Osteoblast (primary cell): ENCODE measurements at places on chromosomes 11 and 22. TPM values are rescaled to one million over a fixed set of nuclear protein-coding genes. Genes with fewer than 3 reads are reported as not detected.

DNA sequence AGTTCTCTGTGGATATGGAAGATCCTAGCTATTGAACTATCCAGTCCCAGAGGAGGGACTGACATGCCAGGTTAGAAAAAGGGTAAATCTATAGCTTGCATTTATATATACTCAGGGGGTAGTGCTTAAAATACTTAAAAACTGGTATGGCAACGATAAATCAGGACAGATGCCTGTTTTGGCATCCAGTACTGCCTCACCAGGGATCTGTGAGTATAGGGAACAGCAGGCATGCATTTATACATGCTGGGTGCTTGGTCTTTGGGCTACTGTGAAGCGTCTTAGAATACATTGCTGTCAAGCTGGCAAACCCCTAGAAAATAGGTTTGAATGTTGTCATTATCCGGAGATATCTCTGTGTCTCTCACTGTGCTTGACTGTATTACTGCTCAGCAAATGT is 94.2 kb upstream of the DRD2 start:
- no peak overlapping the region for H3K4me3 ChIP-seq
- no peaks in the 10 kb centered on the region for H3K4me1 ChIP-seq
- H3K27ac ChIP-seq: no peak overlapping the region
- DNase-seq: no peak
- peaks cover 35% of the 10 kb centered on the region for H3K27me3 ChIP-seq

- peaks cover 16% of the 10 kb centered on the region for H3K36me3 ChIP-seq
- DNase-seq: peak; percentile 85
- no peaks in the 10 kb centered on the region for H3K27me3 ChIP-seq
- no peaks in the 10 kb centered on the region for H3K4me1 ChIP-seq
- H3K27ac ChIP-seq: no peak overlapping the region
These were observed 14.2 kb downstream of the MOB2 start for GRCh38 chr11:1472180-1473005.

The C11orf86 gene
- not detected in 2 replicates for total RNA-seq

DNA sequence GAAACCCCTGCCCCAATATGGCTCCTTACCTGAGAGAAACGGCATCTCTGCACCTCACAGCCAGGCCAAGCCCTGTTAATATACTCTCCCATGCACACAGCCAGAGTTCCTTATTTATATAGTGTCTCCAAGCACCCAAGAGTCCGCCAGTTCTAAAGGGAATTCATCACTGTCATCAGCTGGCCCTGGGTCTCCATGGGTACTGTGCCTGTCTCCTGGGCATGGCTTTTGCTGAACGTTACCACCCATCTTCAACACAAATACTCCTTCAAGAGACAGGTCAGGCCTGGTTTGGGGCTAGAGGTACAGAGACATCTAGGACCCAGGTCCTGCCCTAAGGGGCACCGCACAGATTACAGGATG is 1.6 kb upstream of the ATG16L2 start:
- peaks cover 17% of the 10 kb centered on the region for H3K36me3 ChIP-seq
- H3K4me3 ChIP-seq: peak overlapping the region; percentile 79
- no peaks in the 10 kb centered on the region for H3K27me3 ChIP-seq
- H3K4me1 ChIP-seq: peaks cover 41% of the 10 kb centered on the region
- DNase-seq: peak; percentile 52

DNA sequence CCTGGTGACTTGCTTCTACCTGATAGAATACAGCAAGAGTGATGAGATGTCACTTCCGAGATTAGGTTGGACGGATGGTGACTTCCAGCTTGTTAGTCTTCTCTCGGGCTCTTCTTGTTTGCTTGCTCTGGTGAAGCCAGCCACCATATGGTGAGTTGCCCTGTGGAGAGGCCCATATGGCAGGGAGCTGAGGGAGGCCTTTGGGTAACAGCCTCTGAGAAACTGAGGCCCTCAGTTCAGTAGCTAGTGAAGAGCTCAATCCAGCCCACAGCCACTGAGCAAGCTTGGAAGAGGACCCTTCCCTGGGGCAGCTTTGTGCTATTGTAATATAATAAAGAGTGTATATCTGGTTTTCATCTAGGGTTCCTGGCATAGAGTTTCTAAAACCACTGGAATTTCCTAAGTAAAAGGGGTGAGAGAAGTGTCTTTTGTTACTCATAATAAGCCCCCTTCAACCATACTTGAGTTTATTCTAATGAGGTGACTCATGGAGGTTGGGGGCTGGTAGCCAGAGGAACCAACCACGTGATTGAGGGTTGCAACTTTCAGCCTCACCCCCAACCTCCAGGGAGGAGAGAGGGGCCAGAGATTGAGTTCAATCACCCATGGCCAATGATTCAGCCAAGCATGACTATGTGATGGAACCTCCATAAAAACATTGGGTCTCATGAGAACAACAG is 8.0 kb upstream of the TPCN2 start:
- DNase-seq: peak; percentile 89
- no peaks in the 10 kb centered on the region for H3K27me3 ChIP-seq
- H3K27ac ChIP-seq: peak overlapping the region; percentile 74
- no peaks in the 10 kb centered on the region for H3K36me3 ChIP-seq
- peaks cover 43% of the 10 kb centered on the region for H3K4me1 ChIP-seq
- no peak overlapping the region for H3K4me3 ChIP-seq

DNA sequence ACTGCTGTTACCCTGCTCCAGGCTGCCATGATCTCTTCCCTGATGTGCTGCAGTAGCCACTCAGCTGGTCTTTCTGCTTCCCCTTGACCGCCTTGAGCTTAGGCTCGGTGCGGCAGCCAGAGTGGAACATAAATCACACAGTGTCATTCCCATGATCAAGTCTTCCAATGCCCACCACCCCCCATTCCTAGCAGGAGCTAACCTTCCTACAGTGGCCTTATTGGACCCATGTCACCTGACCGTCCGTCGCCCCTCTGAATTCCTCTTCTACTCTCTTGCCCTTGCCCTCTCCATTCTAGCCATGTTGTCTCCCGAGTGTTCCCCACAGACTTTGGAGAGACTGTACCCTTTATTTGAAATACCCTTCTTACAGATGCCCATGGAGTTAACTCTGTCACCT is 43.4 kb downstream of the OTOG start:
- H3K27ac ChIP-seq: no peak overlapping the region
- H3K4me1 ChIP-seq: no peaks in the 10 kb centered on the region
- H3K36me3 ChIP-seq: no peaks in the 10 kb centered on the region
- peaks cover 17% of the 10 kb centered on the region for H3K27me3 ChIP-seq

DNA sequence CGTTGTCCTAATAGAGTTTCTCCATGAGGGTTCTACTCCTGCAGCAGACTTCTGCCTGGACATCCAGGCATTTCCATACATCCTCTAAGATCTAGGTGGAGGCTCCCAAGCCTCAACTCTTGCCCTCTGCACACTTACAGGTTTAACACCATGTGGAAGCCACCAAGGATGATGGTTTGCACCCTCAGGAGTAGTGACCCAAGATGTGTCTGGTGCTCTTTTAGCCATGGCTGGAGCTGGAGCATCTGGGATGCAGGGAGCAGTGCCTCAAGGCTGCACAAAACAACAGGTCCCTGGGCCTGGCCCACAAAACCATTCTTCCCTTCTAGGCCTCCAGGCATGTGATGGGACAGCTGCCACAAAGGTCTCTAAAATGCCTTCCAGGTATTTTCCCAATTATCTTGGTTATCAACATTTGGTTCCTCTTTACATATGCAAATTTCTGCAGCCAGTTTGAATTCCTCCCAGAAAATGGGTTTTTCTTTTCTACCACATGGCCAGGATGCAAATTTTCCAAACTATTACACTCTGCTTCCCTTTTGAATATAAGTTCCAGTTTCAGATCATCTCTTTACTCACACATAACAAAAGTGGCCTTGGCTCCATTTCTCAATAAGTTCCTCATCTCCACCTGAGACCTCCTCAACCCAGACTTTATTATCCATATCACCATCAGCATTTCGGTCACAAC is 69.5 kb upstream of the GNAZ start:
- no peaks in the 10 kb centered on the region for H3K4me1 ChIP-seq
- no peak overlapping the region for H3K27ac ChIP-seq
- H3K4me3 ChIP-seq: no peak overlapping the region
- no peaks in the 10 kb centered on the region for H3K27me3 ChIP-seq
- H3K36me3 ChIP-seq: no peaks in the 10 kb centered on the region

GRCh38 chr11:95991545-95991944 is 67.6 kb upstream of the MTMR2 start:
- peaks cover 15% of the 10 kb centered on the region for H3K36me3 ChIP-seq
- peak; percentile 32 for DNase-seq
- H3K27me3 ChIP-seq: no peaks in the 10 kb centered on the region
- peaks cover 32% of the 10 kb centered on the region for H3K4me1 ChIP-seq
- H3K27ac ChIP-seq: peak overlapping the region; percentile 41

GRCh38 chr11:39036021-39036420 is 2423.4 kb downstream of the LRRC4C start:
- no peaks in the 10 kb centered on the region for H3K4me1 ChIP-seq
- DNase-seq: no peak
- no peaks in the 10 kb centered on the region for H3K27me3 ChIP-seq
- H3K36me3 ChIP-seq: no peaks in the 10 kb centered on the region
- no peak overlapping the region for H3K27ac ChIP-seq

GRCh38 chr22:46107753-46108563 is 42.4 kb upstream of the PPARA start:
- no peaks in the 10 kb centered on the region for H3K27me3 ChIP-seq
- peaks cover 93% of the 10 kb centered on the region for H3K36me3 ChIP-seq
- H3K4me3 ChIP-seq: no peak overlapping the region
- peak overlapping the region; percentile 75 for H3K27ac ChIP-seq
- peak; percentile 84 for DNase-seq
- peaks cover 77% of the 10 kb centered on the region for H3K4me1 ChIP-seq

- H3K4me1 ChIP-seq: no peaks in the 10 kb centered on the region
- peak overlapping the region; percentile 54 for H3K4me3 ChIP-seq
- H3K27ac ChIP-seq: no peak overlapping the region
- peak; percentile 98 for DNase-seq
- H3K27me3 ChIP-seq: no peaks in the 10 kb centered on the region
- H3K36me3 ChIP-seq: no peaks in the 10 kb centered on the region
These were observed 195.3 kb downstream of the BRD1 start for GRCh38 chr22:49632199-49633009.

GRCh38 chr11:404551-405264 is 10.1 kb downstream of the SIGIRR start:
- no peak overlapping the region for H3K27ac ChIP-seq
- no peak for DNase-seq

DNA sequence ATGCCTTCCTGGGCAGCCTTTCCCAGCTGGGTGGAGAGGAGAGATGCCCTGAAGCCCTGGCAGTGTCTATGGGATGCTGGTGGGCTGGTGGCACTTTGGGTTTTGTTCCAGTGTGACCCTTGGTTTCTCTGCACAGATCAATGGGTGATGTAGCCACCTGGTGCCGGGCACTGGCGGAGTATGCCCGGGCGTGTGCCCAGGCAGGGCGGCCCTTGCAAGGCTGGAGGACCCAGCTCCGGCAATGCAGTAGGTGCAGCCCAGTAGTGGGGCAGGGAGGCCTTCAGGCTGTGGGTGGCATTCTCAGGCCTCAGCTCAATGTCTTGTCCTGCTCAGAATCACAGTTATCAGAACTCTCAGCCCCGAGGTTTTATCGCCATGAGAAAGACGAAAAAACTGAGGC is 11.9 kb downstream of the OTOG start:
- peaks cover 10% of the 10 kb centered on the region for H3K27me3 ChIP-seq
- no peak overlapping the region for H3K4me3 ChIP-seq
- H3K27ac ChIP-seq: no peak overlapping the region
- no peaks in the 10 kb centered on the region for H3K4me1 ChIP-seq
- H3K36me3 ChIP-seq: no peaks in the 10 kb centered on the region

The SCGB1A1 gene
- not detected in 2 replicates for total RNA-seq

DNA sequence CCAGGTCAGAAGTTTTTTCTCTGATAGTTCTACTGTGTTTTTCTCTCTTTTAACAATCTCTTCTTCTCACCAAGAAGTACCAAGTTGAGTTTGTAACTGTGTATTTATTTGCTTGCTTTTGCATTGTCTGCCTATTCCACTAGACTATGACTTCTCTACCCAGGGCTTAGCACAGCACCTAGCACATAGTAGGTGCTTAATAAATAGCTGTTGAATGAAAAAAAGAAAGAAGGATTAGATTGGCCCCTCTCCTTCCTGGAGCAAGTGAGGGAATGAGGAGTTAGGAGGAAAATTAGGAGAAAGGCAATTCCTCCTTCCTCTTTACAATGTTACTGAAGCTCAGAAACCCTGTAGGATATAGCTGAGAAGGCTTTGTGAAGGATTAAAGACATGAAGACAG is 83.3 kb downstream of the FBXO7 start:
- H3K27ac ChIP-seq: no peak overlapping the region
- no peak overlapping the region for H3K4me3 ChIP-seq
- peaks cover 12% of the 10 kb centered on the region for H3K4me1 ChIP-seq
- H3K36me3 ChIP-seq: no peaks in the 10 kb centered on the region
- no peak for DNase-seq
- H3K27me3 ChIP-seq: no peaks in the 10 kb centered on the region

GRCh38 chr11:116876656-116877055 is 39.2 kb upstream of the APOA1 start:
- peaks cover 32% of the 10 kb centered on the region for H3K36me3 ChIP-seq
- no peak overlapping the region for H3K27ac ChIP-seq
- peaks cover 21% of the 10 kb centered on the region for H3K4me1 ChIP-seq
- H3K4me3 ChIP-seq: no peak overlapping the region
- no peak for DNase-seq

DNA sequence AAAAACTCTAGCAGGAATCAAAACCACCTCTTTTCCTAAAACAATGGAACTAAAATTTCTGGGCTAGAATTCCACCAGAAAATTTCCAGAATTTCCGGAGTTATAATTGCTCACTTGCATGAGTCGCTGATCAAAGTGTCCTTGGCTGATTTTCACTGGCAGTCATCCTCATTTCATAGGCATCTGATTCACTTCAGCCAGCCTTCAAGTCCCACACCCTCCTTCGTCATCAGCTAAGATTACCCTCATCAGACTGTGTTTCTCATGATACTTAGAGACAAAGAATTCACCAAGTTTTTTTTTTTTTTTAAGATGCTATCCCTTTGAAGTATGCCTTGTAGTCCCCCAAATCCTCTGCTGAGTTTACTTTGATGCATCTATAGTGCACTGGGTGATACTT is 71.5 kb upstream of the RAB38 start:
- H3K36me3 ChIP-seq: no peaks in the 10 kb centered on the region
- no peaks in the 10 kb centered on the region for H3K27me3 ChIP-seq
- H3K27ac ChIP-seq: peak overlapping the region; percentile 61
- peak; percentile 80 for DNase-seq
- no peaks in the 10 kb centered on the region for H3K4me1 ChIP-seq
- no peak overlapping the region for H3K4me3 ChIP-seq

The OMP gene
- total RNA-seq: 0.88 TPM in 1 of 2 replicates, not detected in the other

DNA sequence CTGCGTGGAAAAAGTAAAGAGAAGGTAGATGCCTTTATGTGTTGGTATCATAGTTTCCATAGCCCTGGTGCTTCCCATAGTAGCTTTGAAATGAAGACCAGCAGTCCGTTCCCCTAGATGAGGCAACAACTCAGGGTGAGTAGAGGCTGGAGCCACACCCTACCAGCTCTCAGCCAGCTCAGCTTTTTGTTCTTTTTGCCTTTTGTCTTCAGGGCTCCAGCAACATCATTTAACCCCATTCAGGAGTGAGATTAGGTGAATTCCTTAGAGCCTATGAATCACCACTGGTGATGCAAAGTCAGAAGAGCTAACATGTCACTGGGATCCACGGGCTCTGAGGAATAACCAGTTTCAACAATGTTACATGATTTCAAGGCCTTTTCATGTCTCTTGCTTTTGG is 14.0 kb upstream of the SESN3 start:
- no peaks in the 10 kb centered on the region for H3K4me1 ChIP-seq
- no peak overlapping the region for H3K4me3 ChIP-seq
- H3K27me3 ChIP-seq: peaks cover 5% of the 10 kb centered on the region
- H3K27ac ChIP-seq: no peak overlapping the region

GRCh38 chr11:64916040-64916774 is 802 bp downstream of the ATG2A start:
- H3K4me3 ChIP-seq: peak overlapping the region; percentile 75
- H3K36me3 ChIP-seq: peaks cover 12% of the 10 kb centered on the region
- H3K27me3 ChIP-seq: no peaks in the 10 kb centered on the region
- peak; percentile 95 for DNase-seq
- H3K4me1 ChIP-seq: peaks cover 21% of the 10 kb centered on the region
